Naive thymus-derived CD8-positive, alpha-beta T cell (primary cell): ENCODE measurements at places on chromosomes 12 and 14. TPM values are rescaled to one million over a fixed set of nuclear protein-coding genes. Genes with fewer than 3 reads are reported as not detected.

DNA sequence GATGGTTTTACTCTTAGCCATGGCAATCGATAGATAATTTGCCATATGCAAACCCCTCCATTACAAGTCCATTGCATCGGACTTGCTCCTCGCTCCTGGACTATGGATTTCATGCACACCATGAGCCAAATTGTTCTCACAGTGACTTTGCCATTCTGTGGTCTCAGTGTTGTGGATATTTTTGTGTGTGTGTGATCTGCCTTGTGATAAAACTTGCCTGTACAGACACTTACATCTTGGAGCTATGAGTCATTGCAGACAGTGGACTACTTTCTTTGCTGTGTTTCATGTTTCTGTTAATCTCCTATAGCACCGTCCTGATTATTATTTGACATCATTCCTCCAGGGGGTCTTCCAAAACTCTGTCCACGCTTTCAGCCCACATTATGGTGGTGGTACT is 8.4 kb upstream of the OR4K13 start:
- no peak for DNase-seq

DNA sequence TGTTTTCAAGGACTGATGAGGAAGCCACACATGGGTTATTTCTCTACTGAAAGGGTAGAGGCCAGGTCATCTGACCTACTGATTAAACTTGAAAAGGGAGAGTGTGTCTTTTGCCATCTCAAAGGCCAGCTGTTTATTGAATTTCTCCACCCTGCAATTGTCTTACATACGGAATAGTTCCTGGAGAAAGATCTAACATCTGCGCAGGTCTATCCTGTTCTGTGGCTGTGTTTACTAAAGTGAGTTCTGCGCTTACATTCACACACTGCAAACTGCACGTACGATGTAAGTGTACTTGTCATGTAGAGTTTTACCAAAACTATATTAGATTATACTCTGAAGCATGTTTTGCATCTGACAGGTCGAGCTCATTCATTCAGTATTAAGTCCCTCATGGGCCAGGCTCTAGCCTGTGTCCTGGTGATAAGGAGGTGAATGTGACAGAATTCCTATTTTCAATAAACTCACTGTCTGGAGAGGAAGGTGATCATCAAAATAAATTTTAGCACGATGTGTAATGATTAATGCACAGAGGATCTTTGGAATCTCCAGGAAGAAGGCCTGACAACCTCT is 96.6 kb downstream of the PRKCH start:
- no peak for DNase-seq

GRCh38 chr14:31596342-31597095 is 35.3 kb downstream of the NUBPL start:
- no peak for DNase-seq

DNA sequence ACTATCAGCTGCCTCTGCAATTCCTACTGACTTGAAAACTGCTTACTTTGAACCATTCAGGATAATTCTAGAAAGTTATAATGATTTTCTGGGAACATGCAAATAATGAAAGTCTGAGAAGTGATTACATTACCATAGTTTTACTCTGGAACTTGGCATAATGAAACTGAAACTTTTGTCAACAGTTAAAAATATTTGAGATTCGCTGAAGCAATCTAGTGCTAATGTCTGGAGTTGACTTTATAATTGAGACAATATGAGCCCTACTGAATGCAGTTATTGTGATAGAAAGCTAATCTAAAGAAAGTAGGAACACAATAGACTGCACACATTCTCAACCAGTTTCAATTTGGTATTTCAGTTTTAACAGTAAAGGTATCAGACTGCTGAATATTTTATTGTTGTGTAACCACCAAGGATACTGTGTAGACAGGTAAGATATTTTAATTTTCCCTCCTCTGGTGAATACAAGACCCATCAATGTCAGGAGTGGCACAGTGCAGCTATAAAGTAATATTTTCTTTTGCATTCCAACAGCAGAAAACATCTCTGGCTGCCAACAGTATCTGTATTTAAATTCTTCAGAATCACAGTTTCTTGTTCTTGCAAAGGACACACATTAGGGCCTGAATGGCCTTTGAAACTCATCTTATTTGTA is 483.5 kb downstream of the ATP23 start:
- no peak for DNase-seq

GRCh38 chr12:12912711-12913110 is 21.3 kb downstream of the GPRC5A start:
- DNase-seq: no peak

DNA sequence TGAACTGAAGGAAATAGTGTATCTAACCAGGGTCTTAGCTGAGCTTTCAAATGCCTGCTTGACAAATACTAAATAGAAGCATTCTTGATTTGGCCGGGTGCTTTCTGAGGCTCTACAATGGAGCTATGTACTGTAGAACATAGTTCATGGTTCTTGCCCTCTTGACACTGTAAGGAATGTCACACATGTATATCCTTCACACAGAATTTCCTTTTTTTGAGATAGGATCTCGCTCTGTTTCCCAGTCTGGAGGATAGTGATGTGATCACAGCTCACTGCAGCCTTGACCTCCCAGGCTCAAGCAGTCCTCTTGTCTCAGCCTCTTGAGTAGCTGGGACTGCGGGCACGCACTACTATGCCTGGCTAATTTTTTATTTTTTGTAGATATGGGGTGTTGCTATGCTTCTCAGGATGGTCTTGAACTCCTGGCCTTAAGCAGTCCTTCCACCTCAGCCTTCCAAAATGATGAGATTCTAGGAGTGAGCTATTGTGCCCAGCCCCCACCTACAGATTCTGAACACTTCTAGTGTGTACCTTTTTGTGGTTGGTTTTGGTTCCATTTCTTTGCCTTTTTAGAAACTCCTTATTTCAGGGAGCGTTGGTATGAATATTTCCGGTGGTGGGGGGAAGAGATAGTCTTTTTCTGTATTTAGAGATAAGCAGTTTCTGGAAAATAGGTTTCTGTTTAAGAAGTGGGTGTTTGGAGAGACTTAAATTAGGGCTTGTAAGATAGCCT is 4.2 kb downstream of the MLXIP start:
- DNase-seq: no peak

GRCh38 chr12:12095021-12095420 is 24.3 kb downstream of the BCL2L14 start:
- no peak for DNase-seq

DNA sequence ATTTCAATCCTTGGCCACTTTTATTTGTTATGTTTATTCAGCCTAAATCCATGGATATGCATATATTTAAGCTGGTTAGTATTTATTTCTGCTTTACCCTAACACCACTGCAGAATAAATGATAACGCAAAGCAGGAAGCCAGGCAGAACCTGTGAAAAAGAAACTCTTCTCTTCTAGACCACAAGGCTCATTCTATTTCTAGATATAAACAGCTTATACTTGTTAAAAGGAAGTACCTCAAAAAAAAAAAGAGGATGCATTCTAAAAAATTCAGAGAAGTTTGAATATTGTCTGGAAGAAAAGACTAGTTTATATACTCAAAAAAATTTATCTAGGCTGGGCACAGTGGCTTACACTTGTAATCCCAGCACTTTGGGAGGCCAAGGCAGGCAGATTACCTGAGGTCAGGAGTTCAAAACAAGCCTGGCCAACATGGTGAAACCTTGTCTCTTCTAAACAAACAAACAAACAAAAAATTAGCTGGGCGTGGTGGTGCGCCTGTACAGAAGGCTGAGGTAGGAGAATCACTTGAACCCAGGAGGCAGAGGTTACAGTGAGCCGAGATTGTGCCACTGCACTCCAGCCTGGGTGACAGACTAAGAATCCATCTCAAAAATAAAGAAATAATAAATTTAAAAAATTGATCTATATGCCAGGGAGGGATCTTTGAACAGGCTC is 55.8 kb downstream of the GALNT4 start:
- DNase-seq: no peak

GRCh38 chr14:94313991-94314655 is 9.0 kb downstream of the SERPINA6 start:
- DNase-seq: no peak

GRCh38 chr12:95168746-95169145 is 48.5 kb downstream of the FGD6 start:
- no peak for DNase-seq

- no peak for DNase-seq
Measured at GRCh38 chr12:51953089-51953488, 1.6 kb downstream of the ACVR1B start.

DNA sequence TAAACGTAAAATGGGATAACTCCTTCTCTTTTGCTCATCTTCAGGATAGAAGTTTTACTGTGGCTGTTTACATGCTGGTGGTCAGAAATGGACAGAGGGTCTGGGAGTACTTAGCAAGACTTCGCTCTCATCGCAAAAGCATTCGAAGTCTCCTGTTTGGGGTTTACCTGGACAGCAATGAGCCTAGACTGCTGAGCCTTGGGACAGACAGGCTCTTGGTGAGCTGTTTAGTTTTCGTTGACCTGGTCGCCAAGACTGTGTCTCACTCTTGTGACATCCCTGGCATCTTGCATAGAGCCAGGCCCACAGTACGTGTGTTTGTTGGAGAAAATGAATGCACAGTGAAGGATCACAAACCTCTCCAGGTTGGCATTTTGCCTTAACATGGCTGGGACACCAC is 42.1 kb downstream of the CFAP251 start:
- DNase-seq: no peak

DNA sequence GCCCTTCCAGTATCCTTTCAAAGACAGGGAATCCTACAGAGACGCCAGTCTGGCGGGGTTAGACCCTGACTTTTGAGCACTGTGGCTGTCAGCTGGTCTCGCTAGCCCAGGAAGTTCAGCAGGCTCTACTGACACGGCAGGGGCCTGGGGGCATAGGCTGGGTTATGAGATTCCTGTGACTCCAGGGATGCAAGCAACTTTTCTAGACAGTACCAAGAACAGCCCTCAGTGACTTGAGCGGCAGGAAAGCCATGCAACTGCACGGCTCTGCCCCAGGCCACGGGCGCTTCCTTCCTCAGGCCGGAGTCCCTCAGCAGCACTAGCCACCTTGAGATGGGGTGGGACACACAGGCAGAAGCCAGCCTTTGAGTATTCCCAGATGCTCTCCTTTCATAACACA is 5.1 kb upstream of the SIVA1 start:
- no peak for DNase-seq

DNA sequence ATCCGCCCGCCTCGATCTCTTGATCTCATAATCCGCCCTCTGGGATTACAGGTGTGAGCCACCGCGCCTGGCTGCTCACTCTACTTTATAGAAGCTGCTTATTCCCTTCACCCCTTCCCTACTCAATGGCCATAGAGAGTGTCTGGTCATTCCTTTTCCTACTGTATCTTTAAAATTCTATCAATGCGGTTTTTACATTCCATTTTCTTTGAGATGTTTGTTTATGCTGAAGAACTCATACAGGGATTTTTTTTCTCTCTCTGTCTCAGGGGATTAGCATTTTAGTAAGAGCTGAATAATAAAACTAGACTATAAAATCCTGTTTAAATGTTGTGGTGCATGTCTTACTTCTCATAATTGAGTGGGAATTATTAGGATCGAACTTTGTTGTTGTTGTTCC is 218.6 kb upstream of the FOXN3 start:
- no peak for DNase-seq

Gene HOXC12
- total RNA-seq: not detected

Gene EEF1AKMT3
- 2.9 TPM for total RNA-seq

Gene OR8S1
- total RNA-seq: not detected

Gene BCL2L2
- total RNA-seq: 3.8 TPM

Gene PDE3A
- total RNA-seq: not detected

Gene SPIC
- total RNA-seq: not detected

Gene ADAM21
- 0.18 TPM for total RNA-seq

Gene KRT73
- 10.0 TPM for total RNA-seq

Gene KLHL33
- 0.57 TPM for total RNA-seq

Gene SERPINA3
- not detected for total RNA-seq

Gene FOXA1
- not detected for total RNA-seq
